ENCODE measurements at places on chromosomes 5 and 9.

DNA sequence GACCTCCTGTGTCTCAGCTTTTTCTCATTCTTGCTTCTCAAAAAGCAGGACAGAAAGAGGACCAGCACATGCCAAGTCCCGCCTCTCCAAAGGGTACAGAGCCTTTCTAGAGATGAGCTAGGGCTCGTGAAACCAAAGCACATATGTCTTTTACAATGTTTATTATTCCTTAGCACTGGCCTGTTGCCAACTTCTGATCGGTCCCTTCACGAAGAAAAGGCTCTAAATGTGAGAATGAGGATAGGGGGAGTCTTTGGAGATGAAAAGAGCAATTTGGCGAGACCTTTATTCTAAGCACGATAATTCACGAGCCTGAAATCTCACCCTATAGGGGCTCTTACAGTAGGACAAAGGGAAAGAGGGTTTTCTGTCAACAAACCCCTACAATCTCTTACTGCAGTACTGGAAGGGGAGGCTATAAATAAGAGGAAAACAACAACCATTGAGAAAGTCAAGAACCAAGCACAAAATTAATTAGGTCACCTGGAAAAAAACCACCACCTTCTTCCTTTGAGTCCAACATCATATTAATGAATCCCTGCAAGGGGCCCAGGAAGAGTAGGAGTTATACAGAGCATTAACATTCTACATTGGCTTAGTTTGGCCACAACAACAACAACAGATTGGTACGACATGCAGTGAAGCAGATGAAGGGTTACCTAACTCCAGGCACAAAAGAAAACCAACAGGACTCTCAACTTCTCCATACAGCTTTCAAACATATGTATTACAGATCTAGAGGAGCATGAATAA is 309.5 kb downstream of the PDE4D start:
- DNase-seq, result no peak

- no peak for DNase-seq
Observed at GRCh38 chr5:106474066-106474465, 1196.7 kb downstream of the EFNA5 start.

DNA sequence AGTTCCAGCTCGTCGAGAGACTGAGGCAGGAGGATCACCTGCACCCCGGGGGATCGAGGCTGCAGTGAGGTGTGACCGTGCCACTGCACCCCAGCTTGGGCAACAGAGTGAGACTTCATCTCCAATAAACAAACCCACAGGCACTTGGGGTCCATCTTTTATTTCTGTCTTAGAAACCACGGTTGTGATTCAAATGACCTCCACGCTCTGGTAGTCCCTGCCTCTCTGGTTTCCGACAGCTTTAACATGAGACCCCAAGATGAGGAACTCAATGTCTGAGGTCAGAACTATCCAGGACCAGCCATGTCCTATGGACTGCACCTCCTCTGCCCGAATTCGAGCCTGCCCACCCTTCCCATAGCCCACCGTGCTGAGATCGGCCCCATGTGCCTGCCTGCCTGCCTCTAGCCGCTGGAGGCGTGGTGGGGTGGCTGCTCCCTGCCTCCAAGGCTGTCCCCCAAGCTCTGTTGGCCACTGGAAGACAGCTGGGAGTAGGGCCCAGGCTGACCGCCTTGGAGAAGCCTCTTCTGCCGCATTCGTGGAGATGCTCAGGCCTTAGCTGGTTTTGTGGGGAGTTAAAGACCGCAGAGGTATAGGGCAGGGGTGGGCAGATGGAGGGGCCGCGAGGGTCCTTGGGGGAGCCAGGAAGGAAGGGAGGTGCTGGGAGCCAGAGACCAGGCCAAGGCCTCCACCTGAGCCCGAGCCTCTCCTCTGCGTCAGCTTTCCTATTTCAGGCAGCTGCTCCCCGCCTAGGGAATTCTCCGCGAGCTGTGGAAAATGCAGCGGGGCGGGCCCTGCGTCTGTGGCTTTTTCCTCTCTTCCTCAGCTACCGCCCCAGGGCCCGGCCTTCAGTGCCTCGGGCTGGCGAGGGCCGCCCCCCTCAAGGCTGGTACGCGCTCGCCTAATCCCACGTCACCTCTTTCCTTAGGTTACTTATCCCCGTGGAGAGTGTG is 6.9 kb upstream of the WDR5 start:
- DNase-seq, result no peak

DNA sequence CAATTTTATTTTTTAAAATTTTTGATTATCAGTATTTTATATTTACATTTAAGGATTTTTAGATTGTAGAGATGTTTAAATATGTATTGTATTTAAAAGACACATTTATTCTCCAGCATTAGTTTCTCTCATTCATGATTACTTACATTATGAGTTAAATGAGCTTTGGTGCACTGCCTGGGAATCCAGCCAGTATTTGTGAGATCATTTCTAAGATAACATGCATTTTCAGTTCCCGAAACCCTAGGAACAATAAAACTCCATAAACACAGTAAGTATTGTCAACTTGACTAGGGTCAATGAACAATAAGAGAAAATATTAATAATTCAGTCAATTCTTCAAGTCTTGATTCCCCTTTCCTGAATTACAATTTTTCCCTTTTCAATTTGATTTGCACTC is 403.3 kb downstream of the PLK2 start:
- no peak for DNase-seq

DNA sequence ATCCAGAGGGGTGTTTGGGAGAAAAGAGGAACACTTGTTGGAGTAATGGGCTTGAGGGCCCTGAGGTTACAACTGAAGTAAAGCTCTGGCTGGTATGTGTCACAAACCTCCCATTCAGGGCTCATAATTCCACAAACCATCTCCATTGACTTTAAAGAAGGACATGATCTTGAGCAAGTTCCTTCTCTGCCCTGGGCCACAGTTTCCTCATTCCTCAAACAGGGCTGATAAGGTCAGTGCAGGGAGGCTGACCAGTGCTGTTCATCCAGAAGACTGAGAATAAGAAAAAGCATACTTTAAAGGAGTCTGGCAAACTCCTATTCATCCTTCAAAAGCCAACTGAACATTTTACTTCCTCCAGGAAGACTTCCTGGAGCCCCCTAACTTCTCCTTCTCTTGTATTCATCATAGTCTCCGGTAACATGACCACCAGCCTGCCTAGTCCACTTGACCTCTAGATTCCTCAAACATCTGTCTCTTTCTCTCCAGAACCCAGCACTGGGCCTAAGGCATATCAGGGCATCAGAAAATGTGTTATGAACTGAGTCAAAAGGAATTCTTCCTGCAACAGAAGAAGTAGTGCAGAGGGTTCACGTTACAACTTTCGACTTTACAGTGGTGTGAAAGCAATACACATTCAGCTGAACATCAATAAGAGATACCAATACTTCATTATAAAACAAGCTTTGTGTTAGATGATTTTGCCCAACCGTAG is 20.7 kb upstream of the PTPN3 start:
- DNase-seq, result no peak

DNA sequence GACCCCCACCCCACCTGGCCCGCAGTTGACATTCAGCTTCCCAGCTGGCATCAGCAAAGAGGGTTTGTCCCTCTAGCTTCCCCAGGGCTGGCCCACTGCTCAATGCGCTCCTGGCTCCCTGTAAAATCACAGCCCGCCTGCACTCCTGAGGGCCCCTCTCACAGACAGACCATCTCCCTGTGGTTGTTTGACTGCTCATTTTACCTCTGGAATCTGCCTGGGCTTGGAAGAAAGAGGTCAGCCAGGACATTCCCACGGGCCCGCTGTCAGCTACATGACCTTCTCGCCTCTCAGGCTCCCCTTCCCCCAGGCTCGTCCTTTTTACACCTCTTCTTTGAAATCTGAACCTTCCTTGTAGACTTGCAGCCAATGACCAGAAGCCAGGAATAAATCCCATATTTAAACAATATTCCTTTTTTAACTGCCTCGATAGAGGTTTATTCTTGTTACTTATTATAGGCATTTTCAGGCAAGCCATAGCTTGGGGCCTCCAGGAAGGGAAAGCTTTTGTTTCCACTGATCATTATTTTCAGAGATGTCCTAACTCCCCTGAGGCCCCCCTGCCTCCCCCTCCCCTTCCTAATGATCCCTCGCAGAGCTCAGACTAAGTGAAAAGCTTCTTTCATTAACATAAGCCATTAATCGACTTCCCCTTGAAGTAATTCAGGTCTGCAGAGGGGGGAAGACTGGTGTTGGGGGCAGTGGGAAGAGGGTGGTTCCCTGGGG is 76.3 kb upstream of the IQGAP2 start:
- DNase-seq, result no peak

- no peak for DNase-seq
Observed at GRCh38 chr5:133602835-133603380, 9.4 kb downstream of the FSTL4 start.

DNA sequence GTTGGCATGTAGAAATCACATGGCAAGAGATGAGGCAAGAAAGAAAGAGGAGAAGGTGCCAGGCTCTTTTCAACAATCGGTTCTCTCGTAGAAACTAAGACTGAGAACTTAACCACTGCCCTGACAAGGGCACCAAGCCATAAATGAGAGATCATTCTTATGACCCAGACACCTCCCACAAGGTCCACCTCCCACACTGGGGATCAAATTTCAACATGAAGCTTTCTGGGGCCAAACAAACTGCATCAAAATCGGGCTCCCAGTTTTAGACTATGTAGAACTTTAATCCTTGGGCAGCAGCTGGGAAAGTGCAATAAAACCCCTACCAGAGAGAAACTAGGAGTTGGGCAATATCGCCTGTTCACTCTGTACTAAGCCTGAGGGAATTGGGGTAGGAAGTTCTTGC is 150.2 kb upstream of the CCDC152 start:
- no peak for DNase-seq

- no peak for DNase-seq
Observed at GRCh38 chr9:94801234-94801633, 74.7 kb downstream of the AOPEP start.

DNA sequence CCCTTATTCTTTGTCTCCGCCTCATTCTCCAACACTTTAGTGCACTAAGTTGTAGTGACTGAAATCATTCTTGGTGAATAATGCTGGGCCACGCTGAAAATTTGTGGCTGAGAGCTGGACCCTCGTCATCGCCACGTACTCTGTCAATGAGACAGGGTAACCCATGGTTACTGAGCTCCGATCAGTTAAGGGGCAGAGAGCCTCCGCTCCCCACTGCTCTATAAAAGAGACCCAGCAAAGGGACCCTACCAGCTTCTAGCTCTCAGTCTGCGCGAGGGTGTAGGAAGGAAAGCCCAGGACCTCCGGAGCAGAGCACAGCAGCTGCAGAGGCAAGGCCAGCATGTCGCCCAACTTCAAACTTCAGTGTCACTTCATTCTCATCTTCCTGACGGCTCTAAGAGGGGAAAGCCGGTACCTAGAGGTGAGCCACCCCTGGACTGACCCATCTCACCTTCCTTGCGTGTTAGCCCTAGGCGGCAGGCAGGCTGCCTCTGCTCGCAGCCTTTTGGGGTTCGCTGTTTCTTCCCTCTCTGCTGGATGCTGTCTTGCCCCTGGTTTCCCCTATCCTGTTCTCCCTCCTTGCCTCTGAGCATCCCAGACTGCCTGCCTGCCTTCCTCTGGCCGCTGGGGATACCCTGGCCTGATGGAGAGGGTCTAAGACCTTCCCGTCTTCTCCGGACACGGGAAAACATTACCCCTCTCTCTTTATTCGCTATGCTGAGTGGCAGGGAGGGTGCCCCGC is at the start of gene CRHBP:
CRHBP (plus strand) TSS at position 251 of the 742 bp plus-strand sequence; CDS start at position 341, 90 bp downstream.
- no peak for DNase-seq

DNA sequence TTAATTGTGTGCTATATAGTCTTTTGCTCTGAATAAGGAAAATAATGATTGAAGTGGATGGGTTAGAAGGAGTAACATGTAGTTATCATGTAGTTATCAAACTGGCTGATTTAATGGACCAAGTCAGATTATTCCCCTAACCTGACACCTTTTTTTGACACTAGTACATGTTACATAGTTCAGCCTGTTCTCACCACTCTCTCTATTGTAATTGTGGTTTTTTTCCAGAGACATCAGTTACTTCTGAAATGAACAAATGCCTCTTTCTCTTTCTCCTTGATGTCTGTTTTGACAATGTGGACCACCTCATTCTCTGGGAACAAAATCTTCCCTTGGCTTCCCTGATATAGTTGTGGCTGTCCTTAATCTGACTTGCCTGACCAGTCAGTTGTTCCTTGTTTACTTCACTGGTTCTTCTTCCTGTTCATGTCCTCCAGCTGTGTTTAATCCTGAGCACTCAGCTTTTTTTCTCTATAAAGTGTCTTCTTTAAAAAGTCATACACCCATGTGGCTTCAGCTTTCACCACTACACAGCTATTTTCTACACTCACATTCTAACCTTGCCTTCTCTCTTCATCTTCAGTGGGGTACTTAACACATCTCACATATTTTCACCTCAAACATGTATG is 243.4 kb downstream of the ARRDC3 start:
- DNase-seq, result no peak

Measured in right renal cortex interstitium (tissue), 3 donors.